ENCODE measurements at places on chromosomes 13 and 19. TPM values are rescaled to one million over a fixed set of nuclear protein-coding genes. Genes with fewer than 3 reads are reported as not detected.

KBTBD6 gene
- 7.3 TPM for total RNA-seq

CYP2F1 gene
- total RNA-seq = not detected

C1QTNF9 gene
- total RNA-seq = not detected

CEACAM16 gene
- total RNA-seq = not detected

CPB2 gene
- total RNA-seq = not detected

SRRM5 gene
- total RNA-seq = 1.4 TPM

SULT2B1 gene
- total RNA-seq = 26.0 TPM

MBD3L3 gene
- not detected for total RNA-seq

RHPN2 gene
- total RNA-seq = 14.1 TPM

LIPE gene
- 33.9 TPM for total RNA-seq

CLC gene
- not detected for total RNA-seq

DNA sequence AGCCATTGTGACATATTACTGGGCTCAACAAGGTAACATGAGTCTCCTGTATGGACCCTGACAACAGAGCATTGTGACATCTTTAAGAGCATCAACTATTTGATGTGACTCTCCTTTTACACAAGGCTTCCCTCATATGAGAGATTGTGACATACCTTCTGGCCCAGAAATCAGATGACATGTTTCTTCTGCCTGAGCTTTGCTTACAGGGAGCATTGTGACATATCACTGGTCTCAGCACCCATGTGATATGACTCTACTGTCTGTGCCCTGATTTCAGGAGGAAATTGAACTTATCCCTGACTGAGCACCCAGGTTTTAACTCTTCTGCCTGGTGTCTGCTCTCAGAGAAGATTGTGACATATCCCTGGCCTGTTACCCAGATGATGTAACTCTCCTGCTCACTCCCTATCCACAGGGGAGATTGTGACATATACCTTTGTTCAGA, 15.9 kb upstream of the ZNF681 start:
- H3K27me3 ChIP-seq = no peaks in the 10 kb centered on the region
- H3K27ac ChIP-seq = peak overlapping the region; percentile 26
- no peak overlapping the region for H3K4me3 ChIP-seq
- DNase-seq = no peak

GRCh38 chr13:107974409-107974808, 240.9 kb downstream of the LIG4 start:
- H3K36me3 ChIP-seq = no peaks in the 10 kb centered on the region
- H3K4me3 ChIP-seq = no peak overlapping the region
- no peaks in the 10 kb centered on the region for H3K27me3 ChIP-seq
- H3K27ac ChIP-seq = no peak overlapping the region
- DNase-seq = no peak

- peaks cover 64% of the 10 kb centered on the region for H3K4me1 ChIP-seq
- no peaks in the 10 kb centered on the region for H3K27me3 ChIP-seq
- peak overlapping the region; percentile 72 for H3K4me3 ChIP-seq
Measured at GRCh38 chr13:113207890-113208420, 514 bp downstream of the PCID2 start.

DNA sequence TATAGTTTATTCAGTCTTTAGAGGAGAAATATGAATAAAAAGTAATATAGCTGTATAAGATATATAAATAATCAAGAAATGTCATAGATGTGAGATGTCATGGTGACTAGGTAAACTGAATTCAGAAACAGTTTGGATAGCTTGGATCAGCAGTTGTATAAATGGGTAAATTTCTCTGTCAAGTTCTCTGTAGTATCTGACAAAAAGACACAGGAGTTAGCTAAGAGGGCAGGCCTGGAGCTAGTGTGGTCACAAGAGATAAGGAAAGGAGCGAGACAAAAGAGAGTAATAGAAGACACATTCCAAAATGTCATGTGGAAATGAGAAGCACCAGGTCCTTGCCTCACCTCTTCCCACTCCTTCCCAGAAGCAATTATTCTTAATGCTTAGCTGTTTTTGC, 349.0 kb downstream of the LMO7 start:
- no peak for DNase-seq
- H3K4me3 ChIP-seq = no peak overlapping the region
- no peaks in the 10 kb centered on the region for H3K36me3 ChIP-seq
- no peaks in the 10 kb centered on the region for H3K4me1 ChIP-seq

DNA sequence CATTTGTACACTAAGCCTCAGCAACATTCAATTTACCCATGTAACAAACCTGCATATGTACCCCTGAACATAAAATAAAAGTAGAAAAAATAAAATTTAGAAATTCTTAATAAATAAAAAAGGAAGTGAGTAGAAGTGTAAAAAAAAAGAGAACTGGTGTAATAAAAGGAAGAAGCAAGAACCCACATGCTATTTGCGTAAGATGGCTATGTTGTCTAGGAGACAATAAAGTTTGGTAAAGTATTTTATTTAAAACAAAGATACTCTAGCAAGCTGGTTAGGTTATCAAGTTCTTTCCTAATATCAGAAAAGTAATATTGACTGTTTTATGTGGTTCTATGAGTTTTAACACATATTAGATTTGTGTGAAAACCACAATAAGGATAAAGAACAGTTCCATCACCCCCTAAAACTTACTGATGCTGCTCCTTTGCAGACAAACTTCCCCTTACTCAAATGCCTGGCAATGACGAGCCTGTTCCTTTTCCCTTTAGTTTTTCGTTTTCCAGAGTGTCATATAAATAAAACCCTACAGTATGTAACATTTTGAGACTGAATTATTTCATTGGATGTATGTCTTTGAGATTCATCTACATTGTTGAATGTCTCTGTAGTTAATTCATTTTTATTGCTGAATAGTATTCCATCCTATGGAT, 98.9 kb downstream of the TNFSF13B start:
- H3K27me3 ChIP-seq = no peaks in the 10 kb centered on the region
- DNase-seq = no peak
- no peaks in the 10 kb centered on the region for H3K4me1 ChIP-seq
- H3K36me3 ChIP-seq = no peaks in the 10 kb centered on the region
- no peak overlapping the region for H3K4me3 ChIP-seq

GRCh38 chr13:109569958-109570711, 216.2 kb downstream of the IRS2 start:
- H3K4me3 ChIP-seq = no peak overlapping the region
- no peaks in the 10 kb centered on the region for H3K4me1 ChIP-seq
- no peak overlapping the region for H3K27ac ChIP-seq
- no peaks in the 10 kb centered on the region for H3K36me3 ChIP-seq
- DNase-seq = no peak

GRCh38 chr13:29369060-29369743, 226.3 kb downstream of the SLC7A1 start:
- H3K4me3 ChIP-seq = no peak overlapping the region
- DNase-seq = no peak
- peaks cover 5% of the 10 kb centered on the region for H3K4me1 ChIP-seq
- H3K27me3 ChIP-seq = peaks cover 5% of the 10 kb centered on the region
- H3K36me3 ChIP-seq = no peaks in the 10 kb centered on the region

- no peaks in the 10 kb centered on the region for H3K36me3 ChIP-seq
- H3K27me3 ChIP-seq = peaks cover 32% of the 10 kb centered on the region
- H3K4me1 ChIP-seq = peaks cover 15% of the 10 kb centered on the region
- no peak overlapping the region for H3K4me3 ChIP-seq
- no peak overlapping the region for H3K27ac ChIP-seq
Measured at GRCh38 chr13:91401920-91402319, 3.5 kb downstream of the GPC5 start.

DNA sequence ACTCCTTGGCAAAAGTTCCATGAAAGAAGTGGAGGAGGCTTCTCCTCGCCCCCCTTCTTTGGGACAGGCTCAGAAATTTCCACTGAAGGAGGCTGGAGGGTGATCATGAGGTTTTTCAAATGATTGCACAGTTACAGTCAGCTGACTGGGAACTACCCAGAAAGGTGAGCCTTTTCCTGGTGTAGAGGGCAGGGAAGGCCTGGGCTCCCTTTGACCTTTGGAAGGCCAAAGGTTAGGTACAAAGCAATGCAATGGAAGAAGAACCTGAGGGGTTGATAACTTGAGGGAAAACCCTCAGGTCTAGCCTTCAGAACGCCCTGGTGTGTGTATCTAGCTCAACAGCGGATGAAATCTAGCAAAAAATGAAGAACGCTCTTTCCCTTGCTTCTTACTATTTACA, 50.1 kb upstream of the SLC15A1 start:
- no peak overlapping the region for H3K4me3 ChIP-seq
- no peaks in the 10 kb centered on the region for H3K27me3 ChIP-seq
- peaks cover 10% of the 10 kb centered on the region for H3K4me1 ChIP-seq
- peak overlapping the region; percentile 75 for H3K27ac ChIP-seq

GRCh38 chr13:41213316-41213715, 18.9 kb upstream of the KBTBD7 start:
- no peak overlapping the region for H3K4me3 ChIP-seq
- no peaks in the 10 kb centered on the region for H3K27me3 ChIP-seq
- no peak overlapping the region for H3K27ac ChIP-seq
- no peaks in the 10 kb centered on the region for H3K4me1 ChIP-seq

DNA sequence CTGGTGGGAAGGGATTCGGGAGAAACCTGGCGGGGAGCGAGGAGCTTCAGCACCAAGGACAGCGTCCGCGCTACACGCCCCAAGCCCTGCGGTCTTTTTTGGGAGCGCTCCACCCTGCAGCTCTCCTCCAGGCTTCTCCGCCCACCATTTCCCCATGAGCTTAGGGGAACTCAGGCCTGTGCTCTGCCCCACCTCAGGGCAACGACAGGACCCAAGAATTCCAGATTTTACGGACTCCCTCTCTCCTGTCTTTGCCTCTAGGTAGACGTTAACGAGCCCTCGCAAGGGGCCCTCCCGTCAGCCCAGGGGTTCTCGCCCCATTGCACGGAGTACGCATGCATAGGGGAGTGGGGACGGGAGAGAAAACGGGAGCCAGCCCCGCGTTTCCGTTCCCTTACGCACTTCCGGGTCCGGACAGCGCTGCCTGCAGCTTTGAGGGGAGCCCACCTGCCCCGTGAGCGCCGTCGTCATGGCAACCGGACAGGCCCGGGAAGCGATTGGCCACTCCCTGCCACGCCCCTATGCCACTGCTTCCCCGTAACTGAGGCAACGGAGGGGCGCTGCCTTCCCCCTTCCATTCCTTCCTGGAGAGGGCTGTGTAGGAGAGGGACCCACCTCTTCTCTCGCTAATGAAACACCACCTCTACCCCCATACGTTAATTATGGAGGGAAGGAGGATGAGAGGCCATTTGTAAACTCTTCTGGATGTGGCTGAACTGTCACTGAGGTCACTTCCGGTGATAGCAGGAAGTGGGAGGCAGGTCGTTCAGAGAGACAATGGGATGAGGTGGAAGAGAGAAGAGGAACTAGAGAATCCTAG, 20.8 kb downstream of the NOVA2 start:
- DNase-seq = no peak
- no peak overlapping the region for H3K27ac ChIP-seq
- H3K27me3 ChIP-seq = peaks cover 42% of the 10 kb centered on the region
- H3K4me3 ChIP-seq = peak overlapping the region; percentile 26

DNA sequence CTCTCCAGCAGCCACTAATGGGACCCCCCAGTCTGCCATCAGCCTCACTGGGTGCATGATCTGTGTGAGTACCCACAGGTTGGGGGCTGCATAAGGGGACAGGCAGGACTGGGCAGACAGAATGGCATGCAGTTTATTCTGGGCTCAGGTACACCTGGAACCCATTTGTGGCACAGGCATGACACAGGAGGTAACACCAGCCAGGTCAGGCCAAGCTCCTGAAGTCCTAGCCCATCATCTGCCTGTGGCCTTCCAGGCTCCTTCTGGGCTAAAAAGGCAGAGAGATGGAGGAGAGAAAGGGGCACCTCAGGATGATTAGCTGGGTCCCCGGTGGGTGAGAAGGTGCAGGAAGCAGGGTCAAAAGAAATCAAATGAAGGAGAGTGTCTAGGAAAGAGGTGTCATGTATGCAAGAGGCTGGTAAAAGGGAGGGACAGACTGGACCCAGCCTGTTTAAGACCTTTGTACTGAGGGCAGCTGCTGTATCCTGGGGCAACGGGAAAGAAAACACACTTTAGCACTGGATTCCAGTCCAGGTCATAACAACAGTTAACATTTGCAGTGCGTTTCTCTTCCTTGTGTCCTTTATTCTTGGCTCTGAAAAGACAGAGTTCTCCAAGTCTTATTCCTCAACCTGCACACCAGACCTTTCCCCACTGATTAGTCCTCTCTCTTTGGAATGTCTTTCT, 20.2 kb upstream of the DGKH start:
- no peaks in the 10 kb centered on the region for H3K36me3 ChIP-seq
- no peak for DNase-seq
- no peak overlapping the region for H3K4me3 ChIP-seq
- H3K27me3 ChIP-seq = no peaks in the 10 kb centered on the region
- H3K27ac ChIP-seq = no peak overlapping the region
- peaks cover 6% of the 10 kb centered on the region for H3K4me1 ChIP-seq

GRCh38 chr19:52176574-52176973, 5.2 kb upstream of the ZNF836 start:
- DNase-seq = no peak
- no peaks in the 10 kb centered on the region for H3K36me3 ChIP-seq
- no peak overlapping the region for H3K4me3 ChIP-seq
- H3K27me3 ChIP-seq = no peaks in the 10 kb centered on the region

DNA sequence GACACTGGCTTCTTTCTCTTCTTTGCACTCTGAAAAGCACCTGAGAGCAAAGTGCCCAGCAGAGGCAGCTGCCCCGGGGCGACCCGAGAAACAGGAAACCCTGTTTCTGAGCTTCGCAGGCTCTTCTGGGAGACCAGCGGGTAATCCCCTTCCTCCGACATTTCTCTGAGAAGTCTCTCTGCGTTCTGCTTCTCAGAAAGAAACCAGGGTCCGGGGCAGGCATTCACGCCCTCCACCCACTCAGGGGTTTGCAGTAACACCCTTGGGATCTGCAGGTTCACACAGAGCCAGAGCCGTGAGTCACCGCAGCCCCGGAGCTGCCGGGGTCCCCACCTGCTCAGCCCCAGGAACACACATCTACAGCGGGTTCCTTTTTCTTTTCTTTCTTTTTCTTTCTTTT, 86.0 kb downstream of the GADD45B start:
- H3K27ac ChIP-seq = no peak overlapping the region
- peaks cover 8% of the 10 kb centered on the region for H3K4me1 ChIP-seq
- DNase-seq = no peak
- no peaks in the 10 kb centered on the region for H3K36me3 ChIP-seq

DNA sequence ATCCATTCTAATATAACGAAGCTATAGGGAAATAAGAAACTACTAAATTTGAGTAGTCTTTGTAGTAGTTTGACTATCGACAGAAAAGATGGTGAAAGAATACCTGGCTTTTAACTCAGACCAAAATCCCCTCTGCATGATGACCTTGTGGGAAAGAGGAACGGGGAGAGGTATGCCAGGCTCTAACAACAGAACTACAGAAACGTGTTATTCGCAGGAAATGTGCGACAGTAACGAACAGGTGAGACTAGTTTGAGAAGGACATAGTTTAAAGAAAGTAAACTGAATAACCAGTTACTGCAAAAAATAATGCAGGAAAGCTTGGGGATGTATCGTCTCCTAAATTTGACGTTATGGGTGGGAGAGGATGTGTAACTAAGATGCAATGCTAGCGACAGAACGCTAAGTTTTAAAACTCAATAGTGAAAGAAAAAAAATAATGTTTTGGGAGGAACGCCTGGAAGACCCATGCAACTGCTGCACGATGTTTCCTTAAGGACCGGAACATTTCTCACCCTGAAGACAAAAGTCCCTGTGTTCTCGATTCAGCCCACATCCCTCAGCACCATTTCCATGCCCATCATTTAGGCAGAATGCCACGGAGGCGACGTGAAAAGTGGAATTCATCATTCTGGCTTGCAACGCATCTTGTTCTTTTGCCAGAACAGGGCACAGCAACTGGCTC, 1.6 kb upstream of the RAP2A start:
- no peaks in the 10 kb centered on the region for H3K36me3 ChIP-seq
- H3K27ac ChIP-seq = peak overlapping the region; percentile 100
- DNase-seq = no peak
- H3K27me3 ChIP-seq = no peaks in the 10 kb centered on the region

Data from suprapubic skin (tissue), 4 donors.